ENCODE measurements at places on chromosomes 1 and 21.

DNA sequence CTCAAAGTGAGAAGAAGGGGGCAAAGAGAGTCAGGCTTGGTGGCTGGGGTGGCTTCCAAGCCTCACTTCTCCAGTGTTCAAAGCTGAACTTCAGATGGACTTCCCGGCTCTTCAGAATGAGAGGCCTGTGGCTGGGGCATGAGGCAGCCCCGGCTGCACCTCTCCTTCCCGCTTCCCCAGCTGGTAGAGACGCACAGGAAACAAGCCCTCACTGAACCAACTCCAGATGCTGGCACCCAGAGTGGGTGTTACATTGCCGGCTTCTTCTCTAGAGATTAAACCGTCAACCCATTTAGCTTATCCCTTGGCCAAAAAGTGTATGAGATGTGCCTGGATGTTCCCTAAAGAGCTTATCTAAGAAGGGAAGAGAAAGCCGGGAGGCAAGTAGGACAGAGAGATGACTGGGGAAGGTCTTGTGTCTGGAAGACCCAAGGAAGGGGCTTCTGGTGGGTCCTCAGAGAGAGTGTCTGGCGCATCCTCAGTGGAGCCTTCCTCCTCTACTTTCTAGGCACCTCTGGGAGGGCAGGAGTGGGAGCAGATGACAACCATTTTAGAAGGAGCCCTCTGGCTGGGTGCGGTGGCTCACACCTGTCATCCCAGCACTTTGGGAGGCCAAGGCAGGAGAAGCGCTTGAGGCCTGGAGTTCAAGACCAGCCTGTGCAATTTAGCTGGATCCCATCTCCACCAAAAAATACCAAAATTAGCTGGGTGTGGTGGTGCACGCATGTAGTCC, 2.0 kb downstream of the ADAMTSL4 start:
- no peak for DNase-seq

GRCh38 chr1:153550398-153550758, 1.3 kb upstream of the S100A3 start:
- DNase-seq: no peak

DNA sequence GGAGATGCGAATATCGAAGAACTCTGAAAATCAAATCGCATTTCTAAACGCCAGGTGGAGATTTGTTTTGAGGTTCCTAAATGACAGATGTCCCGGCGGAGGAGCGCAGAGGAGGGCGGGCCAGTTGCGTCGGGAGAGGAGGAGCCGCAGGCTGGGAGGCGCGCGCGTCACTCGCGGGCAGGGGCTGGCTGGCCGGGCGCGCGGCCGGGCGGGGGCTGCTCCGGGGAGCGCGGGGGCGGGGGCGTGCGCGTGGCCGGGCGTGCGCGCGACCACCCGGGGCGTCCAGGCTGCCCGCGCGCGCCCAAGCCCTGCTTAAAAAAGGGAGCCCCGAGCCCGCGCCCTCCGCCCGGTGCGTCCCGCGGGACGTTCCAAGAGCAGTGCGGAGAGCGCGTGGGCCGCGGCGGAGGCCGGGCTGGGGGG, 47.3 kb downstream of the H3-3A start:
- DNase-seq: peak; percentile 64

- no peak for DNase-seq
These were observed 40.6 kb upstream of the RAB4A start for GRCh38 chr1:229230140-229230892.

DNA sequence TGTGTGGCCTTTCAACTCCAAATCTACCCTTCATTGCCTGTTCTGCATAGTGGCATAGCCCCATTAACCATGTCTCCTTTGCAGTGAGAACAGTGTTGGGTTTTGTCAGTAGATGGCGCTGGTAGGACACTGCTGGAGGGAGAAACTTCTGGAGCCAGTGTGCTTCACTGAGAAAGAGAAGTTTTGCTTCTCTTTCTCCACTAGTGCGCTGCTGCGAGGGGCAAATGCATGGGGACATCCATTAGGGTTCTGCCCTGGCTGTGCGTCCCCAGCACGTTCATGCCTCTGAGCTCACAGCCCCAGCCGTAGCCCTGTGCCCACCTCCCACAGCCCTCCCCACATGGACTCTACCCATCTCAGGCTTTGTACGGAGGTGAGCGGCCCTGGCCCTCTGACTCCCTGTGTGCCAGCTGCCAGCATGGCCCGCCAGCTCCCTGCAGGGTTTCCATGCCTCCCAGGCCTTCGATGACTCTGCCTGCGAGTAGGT, 53.1 kb downstream of the RIMS3 start:
- peak; percentile 36 for DNase-seq

- no peak for DNase-seq
These were observed 111.6 kb downstream of the SYT14 start for GRCh38 chr1:210049616-210050015.

GRCh38 chr1:22860414-22860800, 112.3 kb downstream of the LACTBL1 start:
- no peak for DNase-seq

- DNase-seq: no peak
These were observed 1017.9 kb downstream of the ADGRL2 start for GRCh38 chr1:82818586-82818985.

DNA sequence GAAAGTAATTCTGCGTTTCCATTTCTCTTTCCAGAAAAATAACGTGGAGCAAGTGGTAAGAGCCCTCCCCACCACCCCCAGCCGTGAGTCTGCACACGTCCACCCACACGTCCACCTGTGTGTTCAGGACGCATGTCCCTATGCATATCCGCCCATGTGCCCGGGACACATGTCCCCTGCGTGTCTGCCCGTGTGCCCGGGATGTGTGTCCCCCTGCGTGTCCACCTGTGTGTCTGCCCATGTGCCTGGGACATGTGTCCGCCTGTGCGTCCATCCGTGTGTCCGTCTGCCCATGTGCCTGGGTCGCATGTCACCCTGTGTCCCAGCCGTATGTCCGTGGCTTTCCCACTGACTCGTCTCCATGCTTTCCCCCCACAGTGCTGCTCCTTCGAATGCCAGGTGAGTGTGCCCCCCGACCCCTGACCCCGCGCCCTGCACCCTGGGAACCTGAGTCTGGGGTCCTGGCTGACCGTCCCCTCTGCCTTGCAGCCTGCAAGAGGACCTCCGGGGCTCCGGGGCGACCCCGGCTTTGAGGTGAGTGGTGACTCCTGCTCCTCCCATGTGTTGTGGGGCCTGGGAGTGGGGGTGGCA, 5.6 kb downstream of the COL6A1 start:
- no peak for DNase-seq

GRCh38 chr1:29708381-29708780, 472.1 kb downstream of the PTPRU start:
- no peak for DNase-seq

DNA sequence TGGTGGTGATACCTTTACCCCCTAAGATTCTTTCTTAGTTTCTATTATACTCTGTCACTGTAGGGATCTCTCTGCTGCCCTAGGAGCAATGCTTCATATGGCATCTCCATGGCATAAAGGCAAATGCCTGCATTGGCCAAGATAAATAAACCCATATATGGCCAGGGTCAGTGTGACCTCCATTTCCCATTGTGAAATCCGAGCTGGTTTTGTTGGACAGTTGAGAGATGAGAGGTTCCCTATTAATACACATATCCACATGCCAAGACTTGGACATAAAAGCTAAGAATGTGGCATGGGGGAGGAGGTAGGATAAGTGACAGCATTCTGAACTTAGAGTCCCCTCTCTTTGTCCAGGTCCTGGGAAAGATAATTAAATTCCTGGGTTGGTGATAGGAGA, 1.4 kb downstream of the TPM3 start:
- no peak for DNase-seq

DNA sequence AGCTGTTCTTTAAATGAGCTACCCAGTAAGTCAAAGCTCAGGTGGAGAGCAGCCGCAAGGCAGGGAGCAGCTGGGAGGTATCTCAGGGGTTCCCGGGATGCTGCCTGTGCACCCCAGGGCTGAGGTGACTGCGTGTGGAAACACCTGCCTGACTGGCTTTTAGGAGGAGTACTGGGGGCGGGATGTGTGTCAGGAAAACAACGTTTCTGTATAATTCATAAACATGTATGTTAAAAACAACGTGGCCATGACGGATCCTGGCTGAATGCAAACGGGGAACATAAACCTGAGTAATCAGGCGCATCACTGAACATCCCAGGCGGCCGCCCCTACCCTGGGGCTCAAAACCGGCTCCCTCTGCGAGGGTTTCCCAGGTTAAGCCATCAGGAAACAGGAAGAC, 1.5 kb downstream of the C1orf159 start:
- no peak for DNase-seq

DNA sequence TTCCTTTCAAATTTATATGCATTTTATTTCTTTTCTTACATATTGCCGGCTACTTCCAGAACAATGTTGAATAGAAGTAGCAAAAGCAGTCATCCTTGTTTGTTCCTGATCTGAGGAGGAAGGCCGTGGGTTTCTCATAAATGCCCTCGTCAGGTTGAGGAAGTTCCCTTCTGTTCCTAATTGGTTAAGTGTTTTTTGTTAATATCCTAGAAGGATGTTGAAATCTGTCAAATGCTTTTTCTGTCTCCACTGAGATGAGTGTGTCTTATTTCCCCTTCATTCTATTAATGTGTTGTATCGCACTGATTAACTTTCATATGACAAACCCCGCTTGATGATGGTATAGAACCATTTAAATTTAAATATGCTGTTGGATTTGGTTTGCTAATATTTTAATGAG, 15.4 kb downstream of the TTLL10 start:
- DNase-seq: no peak

DNA sequence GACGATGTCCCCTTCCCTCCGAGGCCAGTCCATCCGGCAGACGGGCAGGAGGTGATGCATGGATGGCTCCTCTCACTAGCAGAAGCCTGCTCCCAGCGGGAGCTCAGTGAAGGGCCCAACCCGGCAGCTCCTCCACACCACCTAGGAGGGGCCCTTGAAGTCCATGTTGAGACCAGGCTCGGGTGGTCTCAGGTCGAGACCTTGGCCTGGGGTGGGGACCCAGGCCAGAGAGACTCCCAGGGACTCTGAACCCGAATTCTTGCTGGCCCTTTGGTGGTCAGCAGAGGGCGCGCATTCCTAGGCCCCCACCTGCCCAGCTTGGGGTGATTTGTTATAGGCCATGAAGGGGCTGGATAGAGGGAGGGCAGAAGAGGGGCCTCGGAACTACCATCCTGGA, 642 bp upstream of the NT5C1A start:
- DNase-seq: no peak

DNA sequence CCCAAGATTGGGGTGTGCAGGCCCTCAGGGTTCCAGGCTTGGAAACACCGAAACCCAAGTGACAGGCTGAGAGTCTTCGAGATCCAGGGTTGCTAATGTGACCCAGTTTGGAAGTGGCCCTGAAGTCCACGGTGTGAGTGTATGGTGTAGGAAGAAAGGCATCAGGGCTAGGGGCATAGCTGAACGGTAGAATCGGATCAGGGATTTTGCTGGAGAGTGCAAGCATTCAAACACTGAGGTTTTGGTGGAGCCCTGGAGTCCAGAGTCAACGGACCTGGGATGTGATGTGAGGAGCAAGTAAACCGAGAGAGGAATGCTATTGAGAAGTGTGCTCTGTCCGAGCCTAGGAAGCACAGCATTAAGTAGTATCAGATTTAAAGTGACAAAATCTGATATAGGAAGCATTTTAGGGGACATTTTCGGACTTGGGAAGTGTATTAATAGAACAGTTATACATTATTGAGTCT, 958 bp downstream of the NFYC start:
- no peak for DNase-seq

GRCh38 chr1:54350360-54350759, 55.8 kb downstream of the SSBP3 start:
- no peak for DNase-seq

DNA sequence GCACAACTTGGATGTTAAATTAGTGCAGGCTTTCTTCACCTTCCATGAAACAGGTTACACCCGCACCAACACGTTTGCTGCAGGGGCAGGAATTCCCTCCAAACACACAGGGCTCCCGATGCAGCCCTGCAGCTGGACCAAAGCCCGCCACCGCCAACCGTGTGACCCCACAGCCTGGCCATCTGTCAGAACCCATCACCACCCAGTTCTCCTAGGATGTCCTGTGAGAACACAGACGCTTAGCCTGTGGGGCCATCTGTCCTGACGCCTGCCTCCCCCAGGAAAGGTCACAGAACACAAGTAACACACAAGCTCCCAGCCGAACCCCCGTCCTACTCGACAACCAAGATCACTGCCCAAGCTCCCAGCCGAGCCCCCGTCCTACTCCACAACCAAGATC, 108.1 kb downstream of the NPHP4 start:
- DNase-seq: no peak

- DNase-seq: no peak
These were observed 467.6 kb upstream of the PKN2 start for GRCh38 chr1:88216441-88216840.

DNA sequence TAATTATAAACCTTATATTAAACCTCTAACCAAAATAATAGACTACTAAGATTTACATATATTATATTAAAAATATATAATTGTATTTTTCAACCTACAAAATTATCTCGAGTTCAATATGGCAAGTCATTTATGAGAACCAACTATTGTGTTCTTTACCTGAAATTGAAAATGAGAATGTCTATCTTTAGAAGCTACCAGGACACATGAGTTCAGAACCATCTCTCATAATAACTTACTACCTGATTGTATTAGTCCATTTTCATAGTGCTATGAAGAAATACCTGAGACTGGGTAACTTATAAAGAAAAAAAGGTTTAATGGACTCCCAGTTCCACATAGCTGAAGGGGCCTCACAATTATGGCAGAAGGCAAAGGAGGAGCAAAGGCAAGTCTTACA, 6.8 kb downstream of the HAO2 start:
- no peak for DNase-seq

DNA sequence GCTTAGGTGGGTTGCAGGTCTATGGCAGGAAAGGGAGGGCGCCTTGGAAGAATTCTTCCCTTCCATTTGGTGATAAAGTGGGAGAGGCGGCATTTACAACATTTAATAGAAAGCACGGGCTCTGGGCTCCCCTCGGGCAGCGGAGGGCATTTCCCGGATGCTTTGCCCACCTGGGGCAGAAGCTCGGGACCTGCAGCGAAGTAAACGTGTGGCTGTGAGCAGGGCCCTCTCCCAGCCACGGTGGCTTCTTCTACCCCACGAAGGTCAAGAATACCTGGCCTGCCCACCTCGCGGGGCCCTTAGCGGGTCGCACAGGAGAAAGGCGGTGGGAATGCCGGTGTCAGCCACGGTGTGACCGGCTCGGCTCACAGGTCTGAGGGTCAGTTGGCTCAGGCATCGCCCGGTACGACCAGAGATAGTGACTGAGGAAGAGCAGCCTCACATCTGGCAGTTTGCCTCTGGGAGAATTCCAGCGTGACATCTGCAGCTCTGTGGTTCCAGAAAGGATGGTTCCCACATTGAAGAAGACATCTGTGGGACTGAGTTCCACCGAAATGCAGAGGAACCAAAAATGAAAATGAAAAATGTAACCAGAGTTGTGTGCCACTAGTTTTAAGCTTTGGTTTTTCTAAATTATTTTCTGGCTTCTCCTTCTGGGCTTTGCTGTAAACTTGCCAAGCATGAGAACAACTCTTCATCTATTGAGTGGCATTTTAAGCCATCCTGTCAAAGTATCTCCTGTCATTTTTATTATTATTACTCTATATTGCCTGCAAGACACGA, 720 bp upstream of the F3 start:
- no peak for DNase-seq
